ENCODE measurements at places on chromosomes 7 and 10.

GRCh38 chr7:151176401-151176800 is 8.9 kb upstream of the GBX1 start:
- no peak for DNase-seq

DNA sequence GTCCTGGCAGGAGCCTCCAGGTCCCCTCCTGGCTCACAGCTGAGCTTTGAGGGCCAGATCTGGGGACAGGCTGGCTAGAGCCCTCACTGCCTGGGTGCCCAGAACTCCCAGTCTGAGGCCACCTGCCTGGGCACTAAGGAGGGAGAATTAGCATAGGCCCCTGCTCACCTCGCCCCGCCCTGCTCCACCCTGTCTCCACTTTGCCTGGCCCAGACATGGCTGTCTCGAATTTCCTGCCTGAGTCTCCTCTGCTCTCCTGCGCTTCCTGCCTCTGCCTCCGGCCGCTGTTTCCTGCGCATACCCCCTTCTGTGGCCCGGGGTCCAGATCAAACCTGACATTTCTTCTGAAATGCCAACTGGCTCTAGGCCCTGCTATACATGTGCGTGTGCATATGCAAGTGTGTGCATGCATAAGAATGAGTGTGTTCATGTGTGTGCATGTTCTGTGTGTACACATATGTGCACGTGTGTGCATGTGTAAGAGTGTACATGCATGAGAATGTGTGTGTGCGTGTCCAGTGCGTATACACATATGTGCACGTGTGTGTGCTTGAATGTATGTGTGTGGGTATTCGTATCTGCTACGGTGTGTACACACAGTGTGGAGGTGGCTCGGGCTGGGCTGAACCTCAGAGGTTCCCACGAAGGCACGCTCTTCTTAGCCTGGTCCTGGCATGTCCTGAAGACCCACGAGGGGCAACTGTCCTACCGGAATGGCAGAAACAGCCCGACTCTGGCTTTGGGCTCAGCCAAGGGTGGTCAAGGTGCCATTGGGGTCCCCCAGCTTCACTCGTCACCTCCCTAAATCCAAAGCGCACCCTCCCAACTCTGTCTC is 64.9 kb downstream of the MYL10 start:
- no peak for DNase-seq

DNA sequence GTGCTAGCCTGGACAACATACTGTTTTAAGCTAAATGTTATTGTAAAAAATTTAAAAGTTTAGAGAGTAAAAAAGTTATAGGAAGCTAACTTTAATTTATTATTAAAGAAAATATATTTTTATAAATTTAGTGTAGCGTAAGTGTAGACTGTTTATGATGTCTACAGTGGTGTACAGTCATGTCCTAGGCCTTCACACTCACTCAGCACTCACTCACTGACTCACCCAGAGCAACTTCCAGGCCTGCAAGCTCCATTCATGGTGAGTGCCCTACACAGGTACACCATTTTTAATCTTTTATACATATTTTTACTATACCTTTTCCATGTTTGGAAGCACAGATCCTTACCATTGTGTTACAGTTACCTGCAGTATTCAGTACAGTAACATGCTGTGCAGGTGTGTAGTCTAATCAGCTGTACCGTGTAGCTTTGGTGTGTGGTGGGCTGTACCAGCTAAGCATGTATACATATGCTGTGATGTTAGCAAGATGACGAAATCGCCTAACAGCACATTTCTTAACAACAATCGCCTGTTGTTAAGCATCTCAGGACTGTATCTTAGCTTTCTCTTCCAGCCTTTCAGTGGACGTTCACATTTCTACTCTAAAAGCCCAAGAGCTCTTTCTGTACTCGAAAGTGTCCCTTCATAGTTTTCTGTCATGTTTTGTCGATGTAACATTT is 12.5 kb downstream of the RNF32 start:
- no peak for DNase-seq

- DNase-seq: no peak
These were observed 70.6 kb downstream of the FGFR2 start for GRCh38 chr10:121527690-121528089.

- no peak for DNase-seq
These were observed 143.2 kb downstream of the WNT2 start for GRCh38 chr7:117179701-117180100.

- no peak for DNase-seq
These were observed 312.3 kb downstream of the REEP3 start for GRCh38 chr10:63833411-63834060.

- no peak for DNase-seq
These were observed 1.0 kb downstream of the BUD31 start for GRCh38 chr7:99409806-99410205.

All from large intestine (tissue), 12 donors.